NCI-H1436 treated with DMSO at 0.1 percent for 48 hours (cell line): ENCODE measurements at places on chromosomes 1 and 21.
A peak's percentile ranks its signal among the peaks of the same experiment; 100 is the strongest.

DNA sequence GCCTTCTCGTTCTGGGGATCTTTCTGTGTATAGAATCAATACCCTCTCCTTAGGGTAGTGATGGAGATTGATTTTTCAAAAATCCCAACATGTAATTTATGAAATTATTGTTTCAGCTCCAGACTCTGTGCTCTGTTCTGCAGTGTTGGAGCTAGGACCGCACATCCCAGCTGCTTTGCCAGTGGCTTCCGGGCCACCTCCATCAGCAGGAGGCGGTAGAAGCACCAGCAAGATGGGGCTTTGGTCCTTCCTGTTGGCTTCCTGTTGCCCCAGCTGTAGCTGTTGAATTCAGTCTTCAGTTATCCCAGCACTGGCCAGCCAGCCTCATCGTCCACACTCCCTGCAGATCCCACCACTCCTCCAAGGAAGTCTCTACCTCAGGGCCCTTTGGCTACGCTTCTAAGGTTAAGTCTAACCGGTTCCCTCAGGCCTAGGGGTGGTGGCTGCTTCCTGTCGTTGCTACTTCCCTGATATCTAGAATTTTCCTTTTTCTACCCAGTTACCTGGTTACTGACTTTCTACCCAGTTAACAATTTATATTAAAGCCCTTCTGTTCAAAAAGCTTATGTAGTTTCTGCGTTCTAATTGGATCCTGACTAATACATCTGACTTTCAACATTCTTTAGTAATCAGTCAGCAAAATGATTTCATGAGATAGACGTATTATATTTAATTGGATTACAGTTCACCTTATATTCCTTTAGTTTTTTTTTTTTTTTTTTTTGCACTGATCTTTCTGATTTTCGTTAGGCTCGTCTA is 24.6 kb downstream of the GALNT2 start:
- no peak for DNase-seq

GRCh38 chr1:237867380-237867888 is 23.3 kb downstream of the ZP4 start:
- no peak for DNase-seq

DNA sequence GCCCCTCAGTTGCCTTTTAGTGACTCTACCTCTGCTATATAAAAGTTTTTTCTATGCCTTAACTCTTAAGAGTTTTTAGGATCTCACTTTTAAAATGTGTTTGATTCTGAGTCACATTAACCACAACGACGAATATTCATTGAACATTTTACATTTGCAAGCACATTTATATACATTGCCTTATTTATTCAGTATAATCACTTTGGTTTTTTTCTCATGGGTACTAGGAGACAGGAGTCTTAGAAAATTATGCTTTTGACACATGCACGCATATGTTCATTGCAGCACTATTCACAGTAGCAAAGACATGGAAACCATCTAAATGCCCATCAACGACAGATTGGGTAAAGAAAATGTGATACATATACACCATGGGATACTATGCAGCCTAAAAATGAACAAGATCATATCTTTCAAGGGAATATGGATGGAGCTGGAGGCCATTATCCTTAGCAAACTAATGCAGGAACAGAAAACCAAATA is 236.9 kb upstream of the SPAG17 start:
- no peak for DNase-seq

DNA sequence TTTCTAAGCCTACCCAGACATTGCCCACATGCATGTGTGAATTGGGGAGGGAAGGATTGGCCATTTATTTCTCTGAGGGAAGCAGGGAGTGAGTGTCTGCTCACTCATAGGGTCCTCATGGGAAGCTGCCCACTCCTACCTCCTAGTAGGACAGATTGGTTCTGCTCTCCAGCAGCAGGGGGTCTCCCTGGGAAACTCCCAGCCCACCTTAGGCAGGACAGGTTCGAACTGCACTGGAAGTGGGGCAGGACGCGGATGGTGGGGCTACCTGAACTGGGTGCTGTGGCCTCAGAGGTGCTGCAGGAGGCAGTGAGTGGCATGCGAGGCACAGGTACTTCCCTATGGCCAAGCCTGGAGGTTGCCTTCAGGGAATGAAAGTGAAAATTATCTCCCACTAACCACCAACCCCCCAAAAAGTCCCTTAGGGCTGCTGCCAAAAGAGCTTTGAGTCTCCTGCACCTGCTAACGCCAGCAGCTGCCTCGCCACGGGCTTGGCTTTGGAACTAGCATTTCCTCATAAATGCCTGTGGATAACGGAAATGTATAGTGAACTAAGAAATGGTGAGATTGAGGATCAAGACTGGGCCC is 157.0 kb upstream of the COA6 start:
- DNase-seq: no peak

DNA sequence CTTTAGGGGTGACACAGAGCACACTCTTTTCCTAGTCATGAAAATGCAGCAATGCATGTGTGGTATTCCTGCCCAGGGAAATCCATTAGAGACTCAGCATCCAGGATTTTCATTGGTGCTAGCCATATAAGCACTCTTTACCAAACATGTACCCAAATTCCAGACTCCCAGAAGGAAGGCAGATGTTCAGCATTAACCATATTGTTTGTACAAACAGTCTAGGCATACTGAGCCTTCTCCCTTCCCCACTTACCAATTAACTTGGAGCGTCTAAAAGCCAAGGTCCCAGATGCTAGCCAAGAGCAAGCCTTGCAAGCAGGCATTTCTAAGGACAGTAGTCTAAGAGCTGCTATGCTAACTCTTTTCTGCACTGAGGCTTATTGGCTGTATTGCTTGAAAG is 27.9 kb downstream of the ZBED6 start:
- DNase-seq: no peak

- no peak for DNase-seq
Observed at GRCh38 chr1:199545780-199546179, 481.7 kb upstream of the NR5A2 start.

DNA sequence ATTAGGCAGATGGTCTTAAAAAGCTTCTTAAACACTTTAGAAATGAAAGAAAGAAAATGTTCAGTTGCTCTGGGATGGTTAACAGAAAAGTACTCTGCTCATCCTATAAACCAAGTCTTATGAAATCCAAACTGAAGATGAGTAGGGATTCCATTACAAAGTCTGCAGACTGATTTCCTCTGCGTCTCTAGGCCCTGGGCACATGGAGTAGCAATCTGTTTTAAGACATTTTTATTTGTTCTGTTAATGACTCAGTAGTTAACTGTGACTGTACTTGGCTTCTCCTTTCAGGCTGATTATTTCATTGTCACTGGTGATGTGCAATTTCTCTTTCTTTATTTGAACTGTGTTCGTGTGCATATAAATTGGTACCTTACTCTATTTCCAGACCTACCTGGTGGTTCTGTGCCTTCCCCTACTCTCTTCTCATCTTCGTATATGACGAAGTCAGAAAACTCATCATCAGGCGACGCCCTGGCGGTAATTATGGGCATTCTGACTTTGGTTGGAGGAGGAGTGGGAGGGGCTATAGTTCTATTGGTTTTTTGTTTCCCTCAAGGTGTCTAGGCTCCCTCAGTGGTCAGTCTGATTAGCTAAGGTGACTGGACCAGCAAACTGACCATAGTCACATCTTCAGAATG is 30.6 kb downstream of the ATP1A1 start:
- DNase-seq: no peak

GRCh38 chr1:156214024-156214748 is 1.4 kb downstream of the PMF1 start:
- DNase-seq: no peak

- no peak for DNase-seq
Observed at GRCh38 chr1:202621446-202621845, 88.8 kb downstream of the SYT2 start.

- DNase-seq: no peak
Observed at GRCh38 chr1:185894791-185895190, 160.6 kb downstream of the HMCN1 start.

DNA sequence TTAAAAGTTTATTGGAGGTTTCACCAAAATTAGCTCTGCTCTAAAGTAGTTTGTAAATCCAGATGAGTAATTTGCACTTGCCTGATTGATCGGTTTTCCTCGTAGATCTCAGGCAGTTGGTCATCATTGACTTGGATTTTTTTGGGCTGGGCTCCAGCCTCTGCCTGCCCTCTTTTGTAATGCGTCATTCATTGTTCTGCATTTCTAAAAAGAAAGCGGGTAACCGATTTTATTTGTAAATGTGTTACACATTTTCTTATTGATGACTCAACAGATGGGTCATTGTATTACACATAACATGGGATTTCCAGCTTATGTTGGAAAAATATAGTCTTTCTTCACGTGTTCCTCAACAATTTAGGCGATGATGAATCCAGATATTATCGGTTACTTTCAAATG is 5.5 kb downstream of the ETS2 start:
- no peak for DNase-seq

GRCh38 chr1:41328780-41329640 is 32.2 kb upstream of the FOXO6 start:
- no peak for DNase-seq

- DNase-seq: no peak
Observed at GRCh38 chr21:34320011-34320410, 43.8 kb upstream of the KCNE2 start.

- DNase-seq: no peak
Observed at GRCh38 chr1:40161888-40162397, 756 bp downstream of the RLF start.

- DNase-seq: no peak
Observed at GRCh38 chr1:67350783-67351182, 43.1 kb downstream of the IL12RB2 start.

- DNase-seq: no peak
Observed at GRCh38 chr1:151143057-151143435, 3.4 kb downstream of the SEMA6C start.

DNA sequence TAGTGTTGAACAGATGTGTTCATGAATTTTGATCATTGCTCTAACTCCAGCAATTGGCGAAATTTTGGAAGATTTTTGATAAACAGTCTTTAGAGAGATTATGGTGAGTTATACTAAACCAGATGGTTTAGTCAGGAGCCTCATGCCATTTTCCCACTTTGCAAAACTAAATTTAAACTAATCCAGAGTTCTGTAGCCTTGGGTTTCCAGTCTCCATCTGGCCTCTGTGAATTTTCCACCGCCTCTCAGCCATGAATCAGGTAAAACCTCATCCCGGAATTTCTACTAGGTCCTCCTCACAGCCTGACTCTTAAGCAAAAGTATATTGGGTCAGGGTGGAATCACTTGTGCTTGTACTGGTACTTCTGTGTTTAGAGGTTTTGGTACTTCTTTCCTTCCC is 44.8 kb downstream of the CLEC20A start:
- DNase-seq: no peak

GRCh38 chr1:61951731-61952580 is 209.7 kb downstream of the PATJ start:
- no peak for DNase-seq

DNA sequence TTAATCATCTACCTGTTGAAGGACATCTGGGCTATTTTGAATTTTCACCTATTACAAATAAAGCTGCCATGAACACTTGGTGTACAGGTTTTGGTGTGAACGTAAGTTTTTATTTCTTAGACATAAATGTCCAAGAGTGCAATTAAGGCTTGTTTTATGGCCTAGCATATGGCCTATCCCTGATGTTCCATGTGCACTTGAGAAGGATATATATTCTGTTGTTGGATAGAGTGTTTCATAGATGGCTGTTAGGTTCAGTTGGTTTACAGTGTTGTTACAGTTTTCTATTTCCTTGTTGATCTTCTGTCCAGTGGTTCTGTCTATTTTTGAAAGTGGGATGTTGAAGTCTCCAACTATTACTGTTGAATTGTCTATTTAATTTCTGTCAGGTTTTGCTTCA is 61.2 kb upstream of the NFASC start:
- no peak for DNase-seq

- peak; percentile 90 for DNase-seq
Observed at GRCh38 chr1:66271216-66271903, 262.6 kb upstream of the SGIP1 start.
